ENCODE measurements at places on chromosomes 2 and 18. TPM values are rescaled to one million over a fixed set of nuclear protein-coding genes. Genes with fewer than 3 reads are reported as not detected.

- no peak overlapping the region for H3K27ac ChIP-seq
- DNase-seq: no peak
- no peaks in the 10 kb centered on the region for H3K4me1 ChIP-seq
- H3K27me3 ChIP-seq: no peaks in the 10 kb centered on the region
- no peak overlapping the region for H3K4me3 ChIP-seq
Observed at GRCh38 chr2:133496501-133497269, 71.6 kb downstream of the NCKAP5 start.

Gene MYO5B
- 0.21 TPM for total RNA-seq

Gene SRD5A2
- not detected for total RNA-seq

DNA sequence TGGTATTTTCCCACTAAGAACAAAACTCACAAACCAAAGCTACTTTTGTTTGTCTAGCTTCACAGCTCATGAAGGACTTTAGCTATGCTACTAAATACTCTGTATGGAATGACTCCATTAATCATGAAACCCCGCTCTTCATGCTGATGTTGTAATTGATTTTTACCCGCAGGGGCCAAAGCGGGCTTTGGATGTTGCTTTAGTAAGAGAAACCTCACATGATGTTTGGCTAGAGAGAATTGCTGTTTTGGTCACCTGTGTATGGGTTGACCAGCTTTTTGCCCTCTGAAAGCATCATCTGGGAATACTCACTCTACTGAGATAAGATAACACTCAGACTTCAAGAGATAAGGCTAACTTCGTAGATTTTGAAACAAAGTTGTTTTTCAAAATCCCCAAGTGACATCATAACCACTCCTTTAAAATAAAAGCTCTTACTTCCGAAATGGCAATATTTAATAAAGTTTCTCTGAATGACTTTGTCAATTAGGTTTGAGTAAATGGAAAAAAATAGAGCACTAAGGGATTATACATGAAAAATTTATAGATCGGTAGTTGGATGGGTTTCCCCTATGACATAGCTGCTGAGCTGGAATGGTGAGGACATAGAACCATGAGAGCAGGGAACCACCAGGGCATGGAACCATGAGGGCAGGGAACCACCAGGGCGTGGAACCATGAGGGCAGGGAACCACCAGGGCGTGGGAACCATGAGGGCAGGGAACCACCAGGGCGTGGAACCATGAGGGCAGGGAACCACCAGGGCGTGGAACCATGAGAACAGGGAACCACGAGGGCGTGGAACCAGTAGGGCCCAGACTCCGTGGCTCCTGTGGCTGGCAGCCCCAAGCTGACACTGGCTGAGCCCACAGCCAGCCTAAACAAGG, 31.9 kb downstream of the ACKR3 start:
- no peaks in the 10 kb centered on the region for H3K27me3 ChIP-seq
- H3K4me1 ChIP-seq: no peaks in the 10 kb centered on the region
- no peak for DNase-seq
- no peak overlapping the region for H3K27ac ChIP-seq

- no peaks in the 10 kb centered on the region for H3K36me3 ChIP-seq
- no peaks in the 10 kb centered on the region for H3K4me1 ChIP-seq
- H3K4me3 ChIP-seq: no peak overlapping the region
- H3K27ac ChIP-seq: no peak overlapping the region
Observed at GRCh38 chr2:39682066-39682692, 16.5 kb downstream of the TMEM178A start.

- H3K4me3 ChIP-seq: no peak overlapping the region
- H3K27ac ChIP-seq: no peak overlapping the region
- no peaks in the 10 kb centered on the region for H3K4me1 ChIP-seq
Observed at GRCh38 chr2:18871430-18871829, 282.1 kb upstream of the NT5C1B start.

Gene CCDC102B
- 3.3 TPM for total RNA-seq

GRCh38 chr18:29439398-29439797, 1262.5 kb upstream of the CDH2 start:
- DNase-seq: no peak
- no peak overlapping the region for H3K4me3 ChIP-seq
- no peak overlapping the region for H3K27ac ChIP-seq
- no peaks in the 10 kb centered on the region for H3K36me3 ChIP-seq
- H3K27me3 ChIP-seq: no peaks in the 10 kb centered on the region

Gene CD8A
- 17.7 TPM for total RNA-seq

Gene CIB4
- total RNA-seq: not detected

DNA sequence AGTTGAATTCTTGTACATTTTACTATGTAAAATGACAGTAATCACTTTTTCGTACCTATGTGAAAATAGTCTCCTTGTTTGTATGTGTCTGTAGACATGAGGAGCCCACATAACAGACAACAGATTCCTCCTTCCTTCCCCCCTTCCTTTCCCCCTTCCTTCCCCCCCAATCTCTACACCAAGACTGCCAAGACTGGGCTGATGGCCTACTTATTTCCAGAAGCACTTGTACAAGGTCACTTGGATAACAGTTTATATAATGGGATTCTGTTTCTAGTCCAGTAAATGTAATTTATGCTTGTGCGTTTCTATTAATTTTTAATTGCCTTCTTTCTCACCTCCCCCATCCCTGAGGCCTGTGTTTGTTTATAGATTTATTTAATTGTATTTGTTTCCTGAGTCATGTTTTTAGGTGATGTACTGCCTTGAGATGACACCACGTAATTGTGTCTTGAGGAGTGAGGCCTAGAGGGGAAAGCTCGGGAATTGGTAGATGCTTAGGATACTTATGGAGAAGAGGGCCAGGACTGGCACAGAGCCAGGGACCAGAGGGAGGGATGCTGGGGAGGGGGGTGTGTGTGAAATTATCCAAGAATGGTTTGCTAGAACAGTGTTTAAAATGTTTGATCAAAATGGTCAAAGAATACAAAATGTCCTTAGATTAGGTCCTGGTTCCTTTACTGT, 12.3 kb downstream of the B3GNT2 start:
- H3K4me3 ChIP-seq: no peak overlapping the region
- no peak overlapping the region for H3K27ac ChIP-seq
- H3K27me3 ChIP-seq: no peaks in the 10 kb centered on the region
- no peaks in the 10 kb centered on the region for H3K36me3 ChIP-seq

- no peaks in the 10 kb centered on the region for H3K36me3 ChIP-seq
- H3K27me3 ChIP-seq: no peaks in the 10 kb centered on the region
- DNase-seq: no peak
- H3K4me1 ChIP-seq: no peaks in the 10 kb centered on the region
Observed at GRCh38 chr2:84938194-84938879, 32.6 kb upstream of the KCMF1 start.
